ENCODE measurements at places on chromosomes 11 and 22.
A peak's percentile ranks its signal among the peaks of the same experiment; 100 is the strongest.

DNA sequence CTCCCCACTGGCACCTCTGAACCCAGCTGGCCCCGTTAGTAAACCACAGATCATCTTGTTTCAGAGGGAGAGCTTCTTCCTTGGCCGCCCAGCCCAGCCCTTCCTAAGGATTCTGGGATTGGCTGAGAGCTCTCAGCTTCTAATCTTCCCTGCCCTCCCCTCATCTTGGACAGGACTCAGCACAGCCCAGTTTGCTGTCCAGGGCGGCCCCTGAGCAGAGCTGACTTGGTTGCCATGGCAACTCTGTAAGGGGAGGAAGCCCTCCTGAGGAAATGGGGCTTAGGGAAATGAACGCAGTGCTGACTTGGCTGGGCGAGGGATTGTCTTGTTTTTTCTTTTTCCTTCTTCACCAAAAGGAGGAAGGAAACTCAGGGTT is 4.6 kb downstream of the APOL4 start:
- peak; percentile 48 for DNase-seq

GRCh38 chr11:79081471-79082031 is 359.3 kb downstream of the TENM4 start:
- DNase-seq: no peak

- no peak for DNase-seq
These were observed 47.8 kb upstream of the ALX4 start for GRCh38 chr11:44357711-44358110.

- no peak for DNase-seq
These were observed 222.5 kb downstream of the SOX6 start for GRCh38 chr11:16133867-16134266.

DNA sequence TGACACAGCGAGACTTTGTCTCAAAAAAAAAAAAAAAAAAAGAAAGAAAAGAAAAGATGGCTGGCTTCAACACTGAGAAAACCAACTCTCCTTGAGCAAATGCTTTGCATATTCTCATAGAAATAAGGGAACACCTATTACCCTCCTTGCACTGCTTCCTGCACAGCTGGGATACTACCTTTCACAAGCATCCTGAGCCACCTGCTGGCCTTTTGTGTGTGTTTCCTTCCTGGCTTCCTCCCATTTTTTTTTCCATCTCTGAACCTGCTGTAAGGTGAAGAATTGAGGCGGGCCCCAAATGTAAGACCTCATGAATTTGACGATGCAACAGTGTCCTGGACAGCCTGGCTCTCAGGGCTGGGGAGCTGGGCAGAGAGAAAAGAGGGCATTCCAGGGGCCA is 1.9 kb upstream of the RFPL3 start:
- DNase-seq: no peak

GRCh38 chr22:46173152-46173551 is 22.8 kb downstream of the PPARA start:
- no peak for DNase-seq

GRCh38 chr11:16879690-16880089 is 134.5 kb downstream of the PLEKHA7 start:
- no peak for DNase-seq

DNA sequence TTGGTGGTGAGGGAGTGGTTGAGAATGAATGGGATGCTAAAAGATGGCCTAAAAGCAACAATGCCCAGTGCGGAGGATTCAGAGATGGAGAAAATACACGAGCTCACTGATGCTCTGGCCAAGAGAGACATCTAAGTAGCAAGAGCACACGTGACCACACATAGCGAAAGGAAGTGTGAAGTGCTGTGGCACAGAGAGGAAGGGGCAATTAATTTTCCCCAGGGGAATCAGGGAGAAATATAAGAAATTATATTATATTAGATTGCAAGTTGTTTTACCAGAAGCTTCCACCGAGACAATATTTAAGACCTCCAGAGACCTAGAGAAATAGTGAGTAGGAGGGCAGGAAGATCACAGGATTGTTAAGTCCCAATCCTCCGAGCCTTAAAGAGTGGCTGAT is 80.6 kb downstream of the RCN1 start:
- no peak for DNase-seq

DNA sequence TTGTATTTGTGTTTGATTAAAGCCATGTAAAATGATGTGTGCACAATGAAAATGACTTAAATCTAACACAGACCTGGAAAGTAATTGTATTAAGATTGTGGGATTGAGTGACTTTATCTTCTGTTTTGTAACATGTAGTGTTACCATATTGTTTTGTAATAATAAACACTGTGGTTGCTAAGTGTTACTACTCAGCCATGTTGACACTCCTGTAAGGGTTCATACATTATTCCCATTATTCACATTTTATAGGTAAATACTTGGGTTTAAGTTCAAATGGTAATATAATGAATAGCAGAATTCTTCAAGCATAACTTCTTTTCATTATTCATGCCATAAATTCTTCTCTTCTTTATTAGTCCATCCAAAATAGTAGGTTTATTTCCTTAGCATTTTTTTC is 69.0 kb downstream of the ZC3H12C start:
- no peak for DNase-seq

DNA sequence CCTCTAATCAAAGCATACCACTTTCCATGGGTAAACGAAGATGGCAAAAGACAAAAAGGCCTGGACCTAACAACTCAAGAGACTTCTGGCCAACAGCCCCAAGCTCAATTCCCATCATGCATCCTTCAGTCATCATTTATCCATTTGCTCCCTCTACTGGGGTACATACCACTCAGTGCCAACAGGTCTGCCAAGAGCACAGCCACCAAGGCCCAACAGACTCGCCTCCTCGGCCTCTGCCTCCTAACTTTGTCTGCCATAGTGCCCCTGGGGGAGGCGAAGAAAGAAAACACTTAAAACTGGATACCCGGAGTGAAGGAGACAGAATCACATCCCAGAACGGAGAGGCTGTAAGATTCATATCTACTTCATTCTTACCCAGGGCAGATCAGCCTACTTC is 1.1 kb downstream of the HYOU1 start:
- DNase-seq: no peak

- DNase-seq: no peak
These were observed 22.8 kb upstream of the PPFIA1 start for GRCh38 chr11:70247710-70248072.

DNA sequence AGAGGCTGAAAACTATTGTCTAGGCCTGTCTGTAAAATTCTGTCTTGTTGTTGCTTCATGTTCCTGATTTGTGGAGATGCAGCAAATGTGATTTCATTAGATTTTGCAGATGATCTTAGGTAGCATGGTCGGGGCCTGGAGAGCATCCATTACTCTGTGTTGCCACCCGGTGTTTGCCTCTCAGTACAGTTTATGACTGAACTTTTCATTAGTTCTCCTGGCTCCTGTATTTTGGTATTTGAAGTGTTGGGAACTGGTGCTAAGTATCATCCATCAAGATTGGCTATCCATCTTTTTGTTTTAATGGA is 7.7 kb downstream of the YWHAH start:
- no peak for DNase-seq

DNA sequence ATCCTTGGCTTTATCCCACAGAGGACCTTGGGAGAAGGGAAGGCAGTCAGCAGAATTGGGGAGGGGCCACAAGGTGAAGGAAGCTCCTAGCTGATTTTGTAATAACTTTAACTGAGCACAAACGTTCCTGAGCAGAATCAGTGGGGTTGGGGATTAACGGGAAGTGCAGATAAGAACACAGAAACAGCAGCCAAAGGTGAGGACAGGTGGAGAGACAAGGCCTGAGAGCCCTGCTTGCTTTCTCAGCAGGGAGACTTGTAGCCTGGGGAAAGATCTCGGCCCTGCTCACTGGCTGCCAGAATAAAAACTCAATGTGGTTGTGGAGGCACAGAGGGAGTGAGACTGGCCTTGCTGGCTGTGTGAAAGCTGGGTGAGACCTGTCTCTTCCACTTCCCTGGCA is 265.2 kb upstream of the FAT3 start:
- DNase-seq: no peak

GRCh38 chr11:15276621-15277020 is 161.9 kb downstream of the INSC start:
- no peak for DNase-seq

GRCh38 chr11:10265936-10266335 is 28.1 kb downstream of the SBF2 start:
- no peak for DNase-seq

GRCh38 chr22:44372611-44373010 is 59.9 kb upstream of the SHISAL1 start:
- no peak for DNase-seq

DNA sequence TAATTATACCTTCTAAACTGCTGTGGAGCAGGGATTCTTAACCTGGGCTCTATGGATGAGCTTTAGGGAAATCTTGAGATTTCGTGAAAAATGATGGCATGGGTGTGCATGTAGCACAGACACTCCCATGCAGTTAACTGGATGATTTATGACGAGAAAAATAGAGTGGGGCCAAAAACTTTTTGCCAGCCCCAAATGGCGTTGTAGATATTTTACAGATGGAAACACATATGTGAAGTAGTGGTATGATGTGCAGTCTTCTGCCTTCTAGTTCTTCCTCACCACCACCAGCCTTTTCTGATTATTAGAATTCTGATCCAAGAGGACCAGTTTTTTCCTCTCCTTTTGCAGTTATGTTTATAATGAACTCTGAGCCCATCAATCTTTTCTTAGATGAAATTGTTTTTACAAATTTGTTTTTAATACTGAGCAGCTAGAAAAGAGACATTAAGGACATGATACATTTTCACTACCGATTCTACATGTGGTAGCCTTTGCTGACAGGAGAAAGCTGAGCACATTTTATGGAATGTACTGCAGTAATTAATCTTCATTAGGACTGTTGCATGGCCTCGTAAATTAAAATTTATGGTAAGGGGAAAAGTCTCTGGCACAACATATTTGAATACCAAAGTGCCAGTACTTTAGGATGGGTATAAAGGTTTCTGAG is 261.4 kb downstream of the DDX10 start:
- peak; percentile 66 for DNase-seq

- no peak for DNase-seq
These were observed 643.9 kb downstream of the BRD1 start for GRCh38 chr22:49183826-49184216.

DNA sequence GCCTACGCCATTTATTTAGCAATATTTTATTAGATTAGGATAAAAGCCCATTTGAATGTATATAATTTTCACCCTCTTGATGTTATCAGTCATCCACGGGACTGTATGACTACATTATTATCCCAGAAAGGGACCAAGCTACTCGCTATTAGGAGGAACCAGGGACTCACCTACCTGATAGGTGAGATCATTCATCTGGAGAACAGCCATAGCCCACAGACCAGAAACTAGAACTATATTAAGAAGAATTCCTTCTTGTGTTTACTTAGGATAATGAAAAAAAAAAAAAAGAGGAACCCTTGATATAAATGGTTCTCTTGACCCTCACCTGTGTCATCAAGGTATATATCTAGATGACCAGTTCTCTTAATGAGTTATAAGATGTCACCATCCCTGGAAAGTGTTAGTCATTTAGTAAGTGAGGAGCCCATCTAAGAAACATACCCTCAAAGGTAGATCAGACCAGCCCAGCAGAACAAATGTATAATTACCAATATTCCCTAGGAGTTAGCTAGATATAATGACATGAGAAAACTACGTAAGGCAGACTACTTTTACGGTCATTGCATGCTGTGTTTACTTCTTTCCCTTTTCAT is 8.0 kb downstream of the SIK3 start:
- no peak for DNase-seq

- peak; percentile 90 for DNase-seq
These were observed 380.7 kb downstream of the MN1 start for GRCh38 chr22:27420817-27421361.

GRCh38 chr11:126336138-126336541 is 19.3 kb upstream of the ST3GAL4 start:
- no peak for DNase-seq

DNA sequence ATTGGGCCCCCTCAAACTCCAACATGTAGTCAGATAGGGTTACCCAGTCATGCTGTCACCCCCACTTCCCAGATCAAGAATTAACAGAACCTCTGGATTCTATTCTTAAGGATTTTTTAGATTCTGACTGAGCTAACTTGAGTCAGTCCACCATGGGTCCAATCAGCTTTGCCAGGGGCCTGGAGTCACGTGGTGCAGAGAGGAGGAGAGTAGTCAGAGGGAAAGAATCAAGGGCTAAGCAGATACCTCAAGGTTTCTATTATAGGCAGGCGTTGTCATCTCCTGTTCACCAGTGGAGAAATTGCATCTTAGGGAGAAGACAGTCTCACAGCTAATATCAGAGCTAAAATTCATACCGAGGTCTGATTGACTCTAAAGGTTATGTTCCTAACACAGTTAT is 28.2 kb downstream of the FZD4 start:
- DNase-seq: no peak

DNA sequence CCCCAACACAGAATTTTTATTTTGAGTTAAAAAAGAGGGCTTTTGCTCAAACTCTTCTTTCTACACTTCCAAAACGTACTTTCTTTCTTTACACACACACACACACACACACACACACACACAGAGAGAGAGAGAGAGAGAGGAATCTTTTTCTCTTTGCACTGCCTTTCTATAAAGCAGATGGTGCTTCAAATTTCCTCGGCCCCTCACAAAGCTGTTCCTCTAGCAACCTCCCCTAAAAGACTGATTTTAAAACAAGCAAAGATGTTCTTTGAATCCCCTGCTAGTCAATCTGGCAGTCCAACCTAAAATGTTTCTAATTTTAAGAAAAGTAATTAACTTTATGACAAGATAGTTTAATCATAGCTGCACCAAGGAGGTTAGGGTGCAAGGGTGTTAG is 2.7 kb upstream of the ANO3 start:
- no peak for DNase-seq

Data from fibroblast of skin of left biceps (primary cell).